ENCODE measurements at places on chromosomes 4 and X.

DNA sequence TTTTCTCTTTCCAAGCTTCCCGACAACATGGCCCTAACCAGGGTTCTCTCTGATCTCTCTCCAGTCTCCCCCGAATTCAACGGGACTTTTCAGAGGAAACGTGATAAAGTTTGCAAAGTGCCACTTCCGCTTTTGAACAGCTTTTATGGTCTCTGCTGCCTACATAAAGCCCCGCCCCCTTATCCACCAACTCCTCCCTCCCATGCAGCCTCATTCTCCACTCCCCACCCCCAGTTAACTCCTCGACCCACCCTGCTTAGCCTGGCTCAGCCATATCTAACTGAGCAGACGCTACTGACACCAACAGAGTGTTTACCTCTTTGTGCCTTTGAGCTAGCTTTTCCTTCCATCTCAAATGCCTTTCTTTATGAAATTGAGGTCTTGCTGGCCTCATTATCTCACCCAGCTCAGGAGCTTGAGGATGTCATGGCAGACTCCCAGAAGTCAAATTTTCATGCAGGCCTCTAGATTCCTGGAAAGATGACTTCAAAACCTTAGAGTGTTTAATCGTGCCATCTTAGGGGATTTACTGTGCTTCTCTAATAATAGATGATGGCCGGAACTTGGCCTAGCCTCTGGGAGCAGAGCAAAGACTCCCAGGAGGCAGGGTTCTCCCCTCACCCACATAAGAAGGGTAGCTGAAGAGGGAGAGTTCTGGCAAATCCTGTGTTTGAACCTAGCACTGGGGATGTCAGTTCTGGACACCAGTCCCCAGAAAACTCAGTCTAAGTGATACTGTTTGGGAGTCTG, 606.0 kb downstream of the BCOR start:
- peak; percentile 82 for DNase-seq

DNA sequence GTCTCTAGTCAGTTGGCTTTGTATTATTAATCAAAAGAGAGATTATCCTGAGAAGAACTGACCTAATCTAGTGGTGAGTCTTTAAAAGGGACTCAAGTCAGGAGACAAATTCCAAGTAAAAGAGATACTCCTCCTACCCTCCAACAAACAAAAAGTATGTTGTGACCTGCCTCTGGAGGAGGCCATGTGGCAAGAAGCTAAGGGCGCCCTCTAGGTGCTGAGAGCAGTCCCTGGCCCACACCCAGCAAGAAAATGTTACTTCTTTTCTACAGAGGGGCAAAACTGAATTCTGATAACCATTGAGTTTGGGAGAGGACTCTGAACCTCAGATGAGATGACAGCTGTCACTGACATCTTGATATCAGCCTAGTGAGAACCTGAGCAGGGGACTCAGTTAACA, 953.6 kb upstream of the AGA start:
- no peak for DNase-seq

DNA sequence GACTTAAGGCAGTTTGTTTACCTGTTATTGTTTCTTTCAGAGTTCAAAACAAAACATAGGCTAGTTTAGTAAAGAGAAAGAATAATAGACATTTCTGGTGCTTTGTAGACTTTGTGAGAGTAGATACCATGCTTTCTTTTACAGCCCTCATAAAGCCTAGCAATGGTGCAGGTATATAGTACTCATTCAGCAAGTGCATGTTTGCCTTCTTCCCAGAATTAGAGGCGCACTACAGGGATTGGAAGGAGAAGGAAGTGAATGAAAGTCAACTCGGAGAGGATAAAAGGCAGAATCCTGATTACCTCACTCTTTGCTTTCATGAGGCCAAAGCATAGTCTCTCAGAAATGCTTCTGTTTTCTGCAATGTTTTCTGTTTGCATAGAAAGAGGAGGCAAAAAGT, 43.1 kb upstream of the FHDC1 start:
- DNase-seq, result no peak

GRCh38 chr4:83124111-83124780, 9.7 kb upstream of the PLAC8 start:
- DNase-seq, result peak; percentile 15

DNA sequence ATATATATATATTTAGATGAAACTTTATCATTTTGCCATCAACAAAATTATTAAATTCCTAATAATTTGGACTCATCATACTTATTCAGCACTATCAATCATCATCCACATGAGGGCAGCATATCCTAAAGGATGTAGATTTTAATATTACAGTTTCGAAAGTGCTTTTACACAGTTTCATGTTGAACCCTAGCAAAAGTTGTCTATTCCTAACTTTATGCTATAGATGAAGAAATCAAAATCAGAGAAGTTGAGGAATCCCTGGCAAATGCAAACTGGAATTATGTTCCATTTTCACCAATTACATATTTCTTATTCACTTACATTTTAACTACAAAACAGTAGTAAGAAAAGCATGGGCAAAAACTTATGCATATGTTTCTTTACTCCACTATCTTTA, 36.6 kb upstream of the UGT2A1 start:
- peak; percentile 31 for DNase-seq

GRCh38 chr4:39518484-39518883, 8.8 kb downstream of the UGDH start:
- no peak for DNase-seq

DNA sequence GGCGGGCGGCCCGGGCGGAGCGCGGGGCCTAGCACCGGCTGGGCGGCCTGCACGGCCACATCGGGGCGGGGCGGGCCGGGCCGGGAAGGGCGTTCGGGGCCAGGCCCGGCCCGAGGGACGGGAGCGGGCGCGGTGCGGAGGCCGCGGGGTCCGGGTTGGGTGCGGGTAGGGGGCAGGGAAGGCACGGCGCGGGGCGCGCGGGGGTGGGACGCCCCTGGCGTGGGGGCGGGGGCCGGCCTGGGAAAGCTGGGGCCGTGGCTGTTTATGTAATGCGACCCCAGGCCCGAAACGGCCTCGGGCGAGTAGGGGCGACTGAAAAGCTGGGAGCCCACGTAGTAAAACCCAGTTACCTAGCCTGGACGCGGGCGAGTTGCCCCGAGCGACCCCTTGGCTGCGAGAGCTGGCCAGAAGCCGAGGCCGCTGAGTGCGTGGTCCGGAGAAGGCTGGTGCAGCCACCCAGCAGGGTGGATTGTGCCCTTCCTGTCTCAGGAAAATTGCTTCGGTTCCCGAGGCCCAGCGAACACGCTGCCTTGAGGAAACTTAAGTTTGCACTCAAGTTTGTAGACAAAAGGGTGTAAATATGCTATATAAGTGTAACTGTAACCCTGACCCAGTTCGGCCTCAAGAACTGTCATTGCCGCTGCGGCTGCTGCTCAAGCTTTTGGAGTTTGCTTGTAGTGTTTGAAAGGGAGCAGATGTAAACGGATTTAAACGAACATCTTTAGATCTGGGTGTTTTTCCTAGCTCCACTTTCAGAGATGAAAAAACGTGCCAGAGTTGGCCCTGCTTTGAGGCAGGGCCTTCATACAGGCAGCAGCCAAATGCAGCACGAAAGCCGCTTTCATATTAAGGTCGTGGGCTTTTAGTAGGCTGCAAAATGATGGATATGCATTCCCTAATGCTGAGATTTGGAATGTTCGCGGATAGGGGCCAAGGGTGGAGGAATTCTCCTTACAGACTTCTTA, 674 bp downstream of the SEC24B start:
- DNase-seq, result peak; percentile 26

- no peak for DNase-seq
Observed at GRCh38 chr4:14562901-14563300, 439.4 kb upstream of the CPEB2 start.

GRCh38 chr4:181475359-181475758, 767.8 kb upstream of the TENM3 start:
- DNase-seq, result no peak

GRCh38 chr4:2059726-2060602, 837 bp downstream of the NAT8L start:
- no peak for DNase-seq

Measured in GM12865 (cell line).